Fibroblast of skin of scalp (primary cell): ENCODE measurements at places on chromosomes 11 and 22.
A peak's percentile ranks its signal among the peaks of the same experiment; 100 is the strongest.

- no peak for DNase-seq
Measured at GRCh38 chr11:96863520-96863919, 473.7 kb downstream of the JRKL start.

- DNase-seq, result no peak
Measured at GRCh38 chr11:133656082-133656635, 123.9 kb upstream of the OPCML start.

DNA sequence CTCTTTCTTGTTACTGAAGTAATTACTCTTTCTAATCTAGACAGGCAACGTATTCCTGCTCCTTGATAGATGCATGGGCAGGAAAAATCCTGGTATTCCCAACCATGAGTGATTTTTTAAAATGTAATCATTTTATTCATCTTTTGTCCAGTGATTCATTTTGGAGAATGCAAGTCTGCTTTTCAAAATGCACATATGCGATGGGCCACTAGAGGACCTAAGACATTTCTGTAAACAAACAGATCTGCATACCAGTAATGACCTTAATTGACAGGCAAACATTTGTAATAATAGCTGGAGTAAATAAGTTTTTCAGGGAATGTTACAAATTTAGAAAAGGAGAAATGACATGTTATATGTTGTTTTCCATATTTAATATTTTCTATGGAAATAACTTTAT lies 1167.6 kb downstream of the JRKL start:
- DNase-seq, result no peak

- no peak for DNase-seq
Measured at GRCh38 chr11:76831686-76832310, 28.9 kb upstream of the ACER3 start.

- DNase-seq, result no peak
Measured at GRCh38 chr11:10087186-10087922, 206.7 kb downstream of the SBF2 start.

GRCh38 chr11:91133361-91133760 lies 910.5 kb upstream of the CHORDC1 start:
- peak; percentile 89 for DNase-seq

GRCh38 chr11:87417951-87418350 lies 380.2 kb downstream of the TMEM135 start:
- no peak for DNase-seq

DNA sequence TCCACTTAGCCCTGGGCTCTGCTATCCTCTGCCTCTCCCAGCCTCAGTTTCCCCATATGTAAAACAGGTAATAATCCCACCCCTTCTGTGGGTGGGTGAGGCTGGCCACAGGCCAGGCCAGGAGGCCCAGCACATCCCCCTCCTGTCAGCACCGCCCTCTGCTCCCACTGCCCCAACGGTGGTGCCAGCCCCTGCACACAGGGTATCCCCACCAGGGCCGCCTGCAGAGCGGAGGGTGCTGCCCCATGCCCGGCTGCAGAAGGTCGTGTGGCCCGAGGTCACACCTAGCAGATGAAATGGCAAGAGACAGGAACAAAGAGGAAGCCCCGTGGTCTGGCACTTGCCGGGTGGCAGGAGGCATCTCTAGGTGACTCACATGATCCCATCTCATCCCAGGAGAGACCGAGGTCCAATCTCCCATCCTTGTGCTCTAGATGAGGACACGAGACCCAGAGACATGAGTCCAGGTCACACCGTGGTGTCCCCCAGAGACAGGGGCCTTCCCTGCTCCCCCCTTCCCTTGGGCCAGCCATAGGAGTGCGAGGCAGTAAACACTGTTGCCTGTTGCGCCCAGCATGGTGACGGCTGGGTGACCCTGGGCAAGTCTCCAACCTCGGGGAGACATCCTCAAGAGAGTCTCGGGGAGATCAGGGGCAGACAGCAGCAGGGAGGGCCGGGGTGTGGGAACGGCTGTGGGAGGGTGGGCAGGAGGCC lies 27.2 kb upstream of the PPARA start:
- DNase-seq, result no peak

DNA sequence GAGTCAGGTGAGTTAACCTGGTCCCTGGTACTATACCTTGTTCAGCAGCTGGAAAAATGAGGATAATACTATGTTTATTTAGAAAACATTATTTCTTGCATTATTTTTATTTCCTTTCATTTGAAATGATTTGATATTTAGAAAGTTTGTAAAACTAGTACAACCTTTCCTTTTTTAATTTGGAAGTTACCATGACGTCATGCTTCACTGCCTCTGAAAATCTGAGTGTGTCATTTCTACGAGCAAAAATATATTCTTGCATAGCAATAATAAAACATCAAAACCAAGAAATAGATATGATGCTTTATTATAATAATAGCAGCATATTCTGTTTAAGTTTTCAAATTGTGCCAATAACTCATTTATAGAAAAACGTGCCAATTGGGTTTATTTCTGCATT lies 1445.0 kb upstream of the RAG2 start:
- DNase-seq, result no peak

DNA sequence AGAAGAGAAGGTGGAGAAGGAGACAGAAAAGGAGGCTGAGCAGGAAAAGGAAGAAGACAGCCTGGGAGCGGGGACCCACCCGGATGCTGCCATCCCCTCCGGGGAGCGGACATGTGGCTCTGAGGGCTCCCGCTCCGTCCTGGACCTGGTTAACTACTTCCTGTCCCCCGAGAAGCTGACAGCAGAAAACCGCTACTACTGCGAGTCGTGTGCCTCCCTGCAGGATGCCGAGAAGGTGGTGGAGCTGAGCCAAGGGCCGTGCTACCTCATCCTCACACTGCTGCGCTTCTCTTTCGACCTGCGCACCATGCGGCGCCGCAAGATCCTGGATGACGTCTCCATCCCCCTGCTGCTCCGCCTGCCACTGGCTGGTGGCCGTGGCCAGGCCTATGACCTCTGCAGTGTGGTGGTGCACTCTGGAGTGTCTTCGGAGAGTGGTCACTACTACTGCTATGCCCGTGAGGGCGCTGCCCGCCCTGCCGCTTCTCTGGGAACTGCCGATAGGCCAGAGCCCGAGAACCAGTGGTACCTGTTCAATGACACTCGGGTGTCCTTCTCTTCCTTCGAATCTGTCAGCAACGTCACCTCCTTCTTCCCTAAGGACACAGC lies 21.4 kb downstream of the USP35 start:
- DNase-seq, result no peak

GRCh38 chr22:41970601-41971000 lies 1.4 kb downstream of the SEPTIN3 start:
- DNase-seq, result no peak

DNA sequence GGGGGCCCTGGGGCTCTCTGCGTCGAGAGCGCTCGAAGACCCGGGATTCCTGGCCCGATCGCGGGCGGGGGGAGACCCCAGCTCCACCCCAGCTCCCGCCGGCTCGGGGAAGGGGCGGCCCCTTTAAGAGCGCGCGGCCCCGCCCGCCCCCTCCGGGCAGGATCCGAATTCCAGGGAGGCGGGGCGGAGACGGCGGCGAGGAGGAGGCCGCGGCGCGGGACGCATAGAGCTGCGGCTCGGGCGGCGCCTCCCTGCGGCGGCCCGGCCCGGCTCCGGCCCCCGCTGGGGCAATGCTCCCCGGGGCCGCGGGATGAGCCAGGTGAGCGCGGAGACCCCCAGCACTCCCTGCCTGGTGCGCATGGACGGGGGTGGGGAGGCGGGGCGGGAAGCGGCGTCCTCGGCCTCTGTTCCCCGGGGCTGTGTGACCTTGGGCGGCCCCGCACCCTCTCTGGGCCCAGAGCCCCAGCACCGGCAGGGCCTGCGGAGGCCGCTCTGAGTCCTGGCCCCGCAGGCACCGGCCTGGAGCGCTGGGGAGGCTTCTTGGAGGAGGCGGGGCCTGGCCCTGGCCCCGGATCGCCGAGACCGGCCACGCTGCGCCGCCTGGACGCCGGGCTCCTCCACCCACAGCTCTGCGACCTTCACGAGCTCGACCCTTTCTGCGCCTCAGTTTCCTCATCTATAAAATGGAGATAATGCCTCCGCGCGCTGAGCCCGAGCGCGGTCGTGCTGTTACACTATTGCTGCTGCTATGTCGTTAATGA lies 565 bp downstream of the GAS2L1 start:
- peak; percentile 82 for DNase-seq

DNA sequence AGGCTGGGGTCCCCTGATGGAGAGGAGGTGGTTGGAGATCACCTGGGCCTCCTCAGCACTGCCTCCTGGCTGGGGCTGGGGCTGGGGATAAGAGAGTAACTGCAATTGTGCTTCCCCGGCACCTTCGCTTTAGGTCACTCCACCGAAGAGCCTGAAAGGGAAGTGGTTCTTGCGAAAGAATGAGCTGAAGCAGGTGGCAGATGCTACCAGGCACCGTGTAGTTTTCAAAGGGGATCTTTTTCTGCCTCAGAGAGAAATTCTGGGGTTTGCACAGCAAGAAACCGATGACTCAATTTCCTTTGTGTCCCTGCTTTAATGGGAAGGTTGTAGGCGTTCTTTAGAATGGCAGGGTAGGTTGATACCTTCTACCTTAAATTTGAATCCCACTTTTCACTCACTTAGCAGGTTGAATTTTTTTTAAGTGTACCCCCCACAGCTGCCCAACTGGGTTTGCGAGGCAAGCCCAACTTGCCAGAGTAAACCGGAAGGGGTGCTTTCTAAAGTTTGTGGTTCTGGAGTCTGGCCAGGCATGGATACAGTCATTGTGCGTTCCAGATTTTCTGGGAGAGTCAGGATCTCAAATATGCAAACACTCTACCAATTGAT lies 5.3 kb downstream of the CD44 start:
- DNase-seq, result peak; percentile 93

- DNase-seq, result peak; percentile 65
Measured at GRCh38 chr11:24422376-24422775, 74.5 kb upstream of the LUZP2 start.

- no peak for DNase-seq
Measured at GRCh38 chr22:23903328-23903971, 9.3 kb downstream of the MIF start.

DNA sequence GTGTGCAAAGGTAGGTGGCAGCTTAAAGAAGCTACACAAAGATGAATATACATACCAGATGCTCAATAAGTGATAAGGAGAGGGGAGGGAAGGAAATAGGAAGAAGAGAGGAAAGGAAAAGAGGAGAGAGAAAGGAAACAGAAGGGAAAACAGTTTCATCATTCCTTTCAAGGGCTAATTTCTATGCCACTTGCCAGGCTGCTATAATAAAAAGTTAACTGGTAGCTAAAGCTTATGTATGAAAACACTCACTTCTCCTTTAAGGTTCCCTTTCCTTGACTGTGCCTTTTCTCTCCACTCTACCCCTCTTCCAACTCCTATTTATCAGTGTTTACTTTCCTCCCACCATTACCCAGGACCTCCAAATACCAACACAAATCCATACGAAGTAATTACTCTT lies 347.9 kb downstream of the DLG2 start:
- no peak for DNase-seq

DNA sequence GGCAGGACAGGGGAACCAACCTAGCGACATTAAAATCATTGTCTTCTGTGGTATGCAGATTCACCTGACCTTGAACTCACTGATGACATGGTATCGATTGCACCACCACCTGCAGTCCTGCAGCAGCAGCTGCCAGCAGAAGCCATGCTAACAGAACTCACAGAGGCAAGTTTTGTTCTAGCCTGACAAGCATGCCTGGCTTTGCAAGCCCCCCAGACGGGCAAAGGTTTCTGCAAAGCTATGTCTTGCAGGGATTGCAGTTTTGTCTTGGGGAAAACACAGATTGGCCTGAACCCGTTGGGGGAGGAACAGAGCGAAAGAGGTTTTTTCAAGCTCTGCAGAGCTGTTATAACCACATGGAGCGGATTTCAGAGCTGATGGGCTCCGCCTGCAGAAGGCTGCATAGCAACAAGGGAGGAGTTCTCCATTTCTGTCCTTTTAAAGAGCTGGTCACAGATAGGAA lies 221.0 kb downstream of the HIPK3 start:
- no peak for DNase-seq

- DNase-seq, result no peak
Measured at GRCh38 chr11:64593156-64594105, 2.4 kb downstream of the SLC22A12 start.

DNA sequence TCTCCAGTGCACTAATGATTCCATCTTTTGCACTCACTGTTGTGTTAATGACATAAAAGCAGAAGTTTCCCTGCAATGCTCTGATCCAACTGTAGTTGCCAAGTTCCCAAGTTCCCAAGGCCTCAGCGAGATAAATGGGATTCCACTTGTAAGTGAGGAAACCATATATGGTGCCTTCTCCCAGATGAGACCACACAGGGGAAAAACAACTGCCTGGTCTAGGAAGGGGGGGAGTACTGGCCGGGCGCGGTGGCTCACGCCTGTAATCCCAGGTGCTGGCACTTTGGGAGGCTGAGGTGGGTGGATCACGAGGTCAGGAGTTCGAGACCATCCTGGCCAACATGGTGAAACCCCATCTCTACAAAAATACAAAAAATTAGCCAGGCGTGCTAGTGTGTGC lies 23.3 kb upstream of the RELA start:
- DNase-seq, result no peak

DNA sequence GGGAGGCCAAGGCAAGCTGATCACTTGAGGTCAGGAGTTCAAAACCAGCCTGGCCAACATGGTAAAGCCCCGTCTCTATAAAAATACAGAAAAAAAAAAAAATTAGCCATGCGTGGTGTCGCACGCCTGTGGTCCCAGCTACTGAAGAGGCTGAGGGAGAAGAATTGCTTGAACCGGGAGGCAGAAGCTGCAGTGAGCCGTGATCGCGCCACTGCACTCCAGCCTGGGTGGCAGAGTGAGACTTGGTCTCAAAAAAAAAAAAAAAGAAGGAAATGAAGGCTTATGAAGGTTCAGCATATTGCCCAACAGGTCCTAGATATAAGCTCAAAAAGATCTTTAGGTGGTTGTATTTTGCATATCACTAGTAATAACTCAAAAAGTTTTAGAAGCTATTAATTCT lies 10.2 kb downstream of the ATL3 start:
- DNase-seq, result no peak

GRCh38 chr11:48106166-48106565 lies 110.4 kb upstream of the OR4B1 start:
- no peak for DNase-seq

DNA sequence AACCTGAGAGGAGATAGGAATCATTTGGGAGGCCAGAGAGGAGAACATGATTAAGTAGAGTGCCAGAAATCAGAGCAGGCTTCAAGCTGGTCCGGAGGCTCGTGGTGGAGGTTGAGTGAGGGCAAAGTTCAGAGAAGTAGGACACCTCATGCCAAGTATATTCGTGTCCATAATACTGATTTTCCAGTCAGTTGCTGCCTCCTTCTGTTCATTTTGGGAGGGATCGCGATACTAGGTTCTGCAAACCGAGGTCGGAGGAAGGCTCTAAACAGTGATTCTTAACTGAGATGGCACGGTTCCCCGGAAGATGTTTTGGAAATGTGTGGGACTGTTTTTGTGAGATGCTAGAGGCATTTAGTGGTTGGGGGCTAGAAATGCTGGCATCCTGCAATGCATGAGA lies 13.6 kb upstream of the CD3E start:
- DNase-seq, result no peak

- no peak for DNase-seq
Measured at GRCh38 chr22:25068707-25069106, 116.2 kb downstream of the KIAA1671 start.

DNA sequence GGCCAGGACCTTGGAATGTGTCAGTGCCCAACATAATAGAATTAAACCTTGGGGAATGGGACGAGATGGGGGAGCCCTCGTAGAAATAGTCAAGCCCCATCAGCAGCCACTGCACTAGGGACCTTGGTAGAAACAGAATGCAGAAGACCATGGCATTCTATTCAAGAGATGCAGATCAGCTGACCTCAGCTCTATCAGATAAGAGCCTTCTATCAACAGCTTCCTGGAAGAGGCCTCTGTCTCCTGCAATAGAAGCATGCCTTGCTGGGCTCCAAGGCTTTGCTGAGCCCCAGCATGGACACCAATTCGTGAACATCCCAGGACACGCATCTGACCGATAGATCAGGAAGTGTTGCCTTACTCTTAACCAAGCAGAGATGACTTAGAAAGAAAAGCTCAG lies 27.5 kb upstream of the FLI1 start:
- DNase-seq, result no peak
